A375 (cell line): ENCODE measurements at places on chromosomes 3 and 15. TPM values are rescaled to one million over a fixed set of nuclear protein-coding genes. Genes with fewer than 3 reads are reported as not detected.

Gene RNU5B-1
- not detected in 2 replicates for total RNA-seq

Gene GPX1
- total RNA-seq = 431 and 518 TPM in 2 replicates

Gene ALPK3
- total RNA-seq = 0.23 and 0.42 TPM in 2 replicates

Gene BAHD1
- 9.8 and 12.5 TPM in 2 replicates for total RNA-seq

Gene GPR62
- total RNA-seq = 0.40 TPM in 1 of 2 replicates, not detected in the other

Gene LYZL4
- 0.34 TPM in 1 of 2 replicates, not detected in the other for total RNA-seq

Gene RYR3
- total RNA-seq = not detected in 2 replicates

Gene ADGRG7
- not detected in 2 replicates for total RNA-seq

Gene CTXN2
- total RNA-seq = not detected in 2 replicates

Gene POLQ
- total RNA-seq = 10.4 and 13.3 TPM in 2 replicates

Gene MESP2
- 0.74 and 0.98 TPM in 2 replicates for total RNA-seq
